Fibroblast of villous mesenchyme (primary cell): ENCODE measurements at places on chromosomes 5 and 9. TPM values are rescaled to one million over a fixed set of nuclear protein-coding genes. Genes with fewer than 3 reads are reported as not detected.

TLR4 gene
- 8.4 and 18.1 TPM in 2 replicates for total RNA-seq

DNA sequence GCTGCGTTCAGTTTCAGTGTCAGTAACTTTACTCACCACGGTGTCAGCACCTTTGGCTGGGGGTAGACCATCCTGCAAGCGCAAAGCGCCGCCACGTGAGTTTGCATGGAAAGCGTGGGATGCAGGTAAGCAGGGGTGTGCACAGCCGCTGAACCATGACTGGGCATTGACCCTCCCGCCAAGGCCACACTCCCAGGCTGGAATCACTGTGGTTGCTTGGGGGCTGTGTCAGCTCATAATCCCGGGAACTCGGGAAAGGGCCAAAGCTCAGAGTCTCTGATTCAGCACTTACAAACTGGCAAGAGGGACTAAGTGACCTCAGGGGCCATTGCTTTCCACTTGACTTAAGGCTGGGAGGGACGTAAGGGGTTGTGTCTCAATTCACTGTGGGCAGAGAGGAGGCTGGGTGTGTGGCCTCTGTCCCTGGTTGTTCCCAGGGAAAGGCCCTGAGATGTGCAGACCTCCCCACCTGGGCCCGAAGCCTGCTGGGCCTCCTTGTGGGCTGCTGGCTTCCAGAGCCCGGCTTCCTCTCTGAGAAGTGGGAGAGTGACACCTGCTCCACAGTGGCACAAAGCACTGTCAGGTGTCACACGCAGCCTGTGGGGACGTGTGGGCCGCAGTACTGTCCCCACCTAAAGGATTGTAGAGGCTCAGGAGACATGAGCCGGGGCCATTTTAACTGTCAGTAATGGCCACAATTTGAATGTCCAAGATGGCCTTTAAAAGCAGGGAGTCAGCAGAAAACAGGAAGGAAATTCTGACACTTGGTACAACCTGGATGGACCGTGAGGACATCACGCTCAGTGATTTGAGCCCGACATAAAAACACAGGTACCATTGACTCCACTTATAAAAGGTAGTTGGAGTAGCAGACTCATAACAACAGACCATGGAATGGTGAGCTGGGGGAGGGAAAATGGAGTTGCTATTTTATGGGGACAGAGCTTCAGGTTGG, 16.7 kb downstream of the ABO start:
- no peak for DNase-seq

DNA sequence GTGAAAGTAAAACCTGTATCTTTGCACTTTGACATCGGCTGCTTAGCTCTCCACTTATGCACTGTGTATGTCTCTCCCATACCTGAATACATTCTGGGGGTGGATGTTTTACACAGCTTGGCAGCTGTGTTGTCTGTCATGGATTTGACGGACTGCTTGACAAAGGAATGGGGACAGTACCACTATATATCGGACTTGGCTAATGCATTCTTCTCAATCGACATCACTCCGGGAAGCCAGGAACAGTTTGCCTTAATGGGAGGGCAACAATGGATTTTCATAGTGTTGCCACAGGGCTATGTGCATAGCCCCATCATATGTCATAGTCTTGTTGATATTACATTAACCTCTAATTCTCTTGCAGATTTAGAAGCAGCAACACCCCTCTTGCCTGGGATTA, 1008.3 kb downstream of the DNAH5 start:
- DNase-seq = no peak

SHOC1 gene
- total RNA-seq = under 0.01 TPM in 1 of 2 replicates, not detected in the other

DNA sequence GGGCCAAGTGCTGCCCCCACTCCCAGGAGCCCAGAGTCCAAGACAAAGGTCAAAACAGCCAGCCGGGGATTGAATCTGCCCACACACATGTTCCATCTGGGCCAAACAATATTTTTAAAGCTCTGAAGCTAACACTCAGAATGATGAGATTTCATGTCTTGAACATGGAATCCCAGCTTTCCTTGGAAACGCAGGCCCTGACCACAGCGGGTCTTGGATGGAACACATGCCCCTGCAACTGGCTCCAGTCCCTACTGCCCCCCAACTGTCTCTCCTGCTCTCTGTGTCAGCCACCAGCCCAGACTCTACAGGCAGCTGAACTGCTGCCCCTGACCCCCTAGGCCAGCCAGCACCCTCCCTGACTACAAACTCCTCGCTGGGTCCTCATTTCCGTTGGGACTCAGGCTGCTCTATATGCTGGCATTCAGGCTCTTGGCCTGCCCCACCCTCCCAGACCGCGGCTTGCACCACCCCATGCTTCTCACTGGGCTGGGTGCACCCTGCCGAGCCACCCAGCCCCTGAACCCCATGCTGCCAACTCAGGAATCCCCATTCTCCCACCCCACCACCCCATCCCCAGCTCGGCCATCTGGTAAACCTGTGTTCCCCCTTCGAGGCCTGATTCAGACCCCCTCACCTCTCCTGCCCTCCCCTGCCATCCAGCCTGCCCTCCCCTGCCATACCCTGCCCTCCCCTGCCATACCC, 71.7 kb downstream of the ADAMTS2 start:
- DNase-seq = no peak

DNA sequence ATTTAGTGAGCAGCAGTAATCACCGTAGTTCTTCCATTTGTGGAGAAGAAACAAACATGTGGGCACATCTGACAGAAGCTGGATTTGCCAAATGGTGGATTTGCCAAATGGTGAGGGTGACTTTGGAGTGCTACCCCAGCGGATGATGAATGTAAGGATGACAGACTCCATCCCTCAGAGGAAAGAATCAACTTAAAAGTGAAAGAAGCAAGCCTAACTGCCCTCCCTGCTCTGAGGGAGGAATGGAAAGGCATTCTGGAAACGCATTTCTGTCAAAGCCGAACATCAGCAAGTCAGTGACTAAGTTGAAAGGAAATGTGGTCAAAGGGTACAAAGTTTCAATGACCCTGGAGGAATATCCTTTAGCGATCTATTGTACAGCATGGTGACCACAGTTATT, 143.5 kb downstream of the GPBP1 start:
- no peak for DNase-seq
